ENCODE measurements at places on chromosomes 7 and 10.

GRCh38 chr7:141742229-141742628 lies 4.1 kb downstream of the SSBP1 start:
- no peak for DNase-seq

- DNase-seq, result no peak
Measured at GRCh38 chr10:7412237-7412927, 1.5 kb upstream of the SFMBT2 start.

GRCh38 chr10:69578508-69578991 lies 5.3 kb upstream of the NEUROG3 start:
- no peak for DNase-seq

DNA sequence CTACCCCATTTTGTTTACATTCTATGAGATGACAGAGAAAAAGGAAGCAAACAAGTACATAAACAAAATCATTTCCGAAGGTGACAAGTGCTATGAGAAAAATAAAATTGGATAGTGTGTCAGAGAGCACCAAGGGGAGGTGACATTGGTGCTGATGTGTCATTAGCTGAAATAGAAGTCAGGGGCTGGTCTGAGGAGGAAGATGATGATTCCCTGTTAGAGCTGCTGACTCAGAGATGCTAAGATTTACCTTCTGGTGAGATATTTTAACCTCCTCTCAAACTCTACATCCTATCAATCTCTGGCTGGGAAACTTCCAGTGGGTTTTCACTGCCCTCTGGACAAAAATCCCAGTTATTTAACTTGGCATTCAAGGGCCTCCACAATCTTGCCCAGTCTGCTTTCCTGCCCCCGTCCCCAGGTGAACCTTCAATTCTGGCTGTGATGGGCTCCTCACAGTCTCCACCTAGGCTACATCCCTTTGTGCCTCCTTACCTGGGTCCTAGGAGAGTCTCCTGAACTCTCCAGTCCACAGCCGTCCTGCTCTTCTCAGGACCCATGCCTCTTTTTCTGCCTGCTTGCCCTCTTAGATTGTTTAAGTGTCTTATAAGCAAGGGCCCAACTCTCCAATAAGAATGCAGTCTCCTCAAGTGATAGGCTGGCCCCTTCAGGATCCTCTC lies 26.6 kb downstream of the DUSP5 start:
- DNase-seq, result no peak

- no peak for DNase-seq
Measured at GRCh38 chr7:35019801-35020200, 17.5 kb downstream of the DPY19L1 start.
